Globus pallidus (tissue), 1 donor: ENCODE measurements at places on chromosomes 12 and 14.

GRCh38 chr12:52907092-52907810, 2.4 kb upstream of the KRT8 start:
- DNase-seq: no peak

DNA sequence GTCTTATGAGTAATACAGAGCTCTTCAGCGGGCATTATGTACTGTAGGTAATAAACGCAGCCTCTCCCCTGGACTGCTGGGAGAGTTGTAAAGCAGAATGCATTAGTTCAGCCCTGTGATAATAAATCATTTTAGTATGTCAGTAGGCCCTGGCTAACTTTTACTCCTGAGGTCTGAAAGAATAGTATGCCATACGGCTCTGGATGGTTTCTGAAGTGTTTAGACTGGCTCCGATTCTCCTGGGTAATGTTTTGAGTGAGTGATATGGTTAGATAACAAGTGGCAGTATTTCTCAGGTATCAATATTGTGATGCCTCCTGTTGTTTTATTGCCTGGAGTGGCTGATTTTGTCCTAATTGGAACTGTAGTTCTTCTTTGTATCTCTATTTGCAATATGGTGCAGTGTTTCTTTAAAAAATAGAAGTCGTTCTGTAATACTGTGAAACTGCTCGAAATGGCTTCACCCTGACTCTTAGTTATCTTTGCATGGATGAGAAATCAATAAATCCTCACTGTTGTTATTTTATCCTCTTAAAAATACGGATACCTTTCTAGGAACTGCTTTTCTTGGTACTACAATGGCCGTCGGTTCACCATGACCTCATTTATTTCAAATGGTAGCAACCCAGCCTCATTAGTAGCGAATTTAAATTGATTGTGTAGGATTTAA, 100.2 kb downstream of the PDZRN4 start:
- no peak for DNase-seq

DNA sequence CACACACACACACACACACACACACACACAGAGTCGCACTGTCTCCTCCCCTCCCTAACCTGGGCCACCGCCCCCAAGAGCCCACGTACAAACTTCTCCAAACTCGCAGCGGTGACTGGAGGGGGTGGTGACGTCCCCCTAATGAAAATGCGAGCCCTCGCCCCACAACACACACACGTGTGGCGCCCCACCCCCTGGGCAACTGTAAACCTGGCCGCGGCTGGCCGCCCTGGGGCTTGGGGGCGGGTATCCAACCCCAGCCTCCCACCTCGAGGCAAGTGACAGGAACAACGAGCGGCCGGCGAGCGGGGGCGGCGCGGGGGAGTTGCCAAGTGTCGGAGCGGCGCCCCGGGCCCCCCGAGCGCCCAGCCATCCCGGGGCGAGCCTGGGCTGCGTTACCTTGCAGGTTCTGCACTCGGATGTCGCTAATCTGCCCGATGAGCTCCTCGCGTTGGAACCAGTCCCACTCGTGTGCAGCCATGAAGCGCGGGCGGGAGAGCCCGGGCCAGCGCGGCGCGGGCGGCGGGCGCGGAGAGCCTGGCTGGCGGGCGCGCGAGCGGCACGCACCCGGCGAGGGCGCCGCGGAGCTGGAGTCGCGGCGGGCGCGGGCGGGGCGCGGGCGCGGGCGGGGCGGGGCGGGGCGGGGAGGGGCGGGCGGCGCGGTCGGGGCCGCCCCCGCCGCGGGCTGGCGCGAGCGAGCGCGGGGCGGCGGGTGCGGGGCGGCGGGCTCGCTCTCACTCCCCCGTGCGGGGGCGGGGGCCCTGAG, at the start of gene CLMN:
TSS of gene CLMN (minus strand) at position 597 of the 766 bp plus-strand sequence. CDS start at position 481, 116 bp downstream.
- no peak for DNase-seq

DNA sequence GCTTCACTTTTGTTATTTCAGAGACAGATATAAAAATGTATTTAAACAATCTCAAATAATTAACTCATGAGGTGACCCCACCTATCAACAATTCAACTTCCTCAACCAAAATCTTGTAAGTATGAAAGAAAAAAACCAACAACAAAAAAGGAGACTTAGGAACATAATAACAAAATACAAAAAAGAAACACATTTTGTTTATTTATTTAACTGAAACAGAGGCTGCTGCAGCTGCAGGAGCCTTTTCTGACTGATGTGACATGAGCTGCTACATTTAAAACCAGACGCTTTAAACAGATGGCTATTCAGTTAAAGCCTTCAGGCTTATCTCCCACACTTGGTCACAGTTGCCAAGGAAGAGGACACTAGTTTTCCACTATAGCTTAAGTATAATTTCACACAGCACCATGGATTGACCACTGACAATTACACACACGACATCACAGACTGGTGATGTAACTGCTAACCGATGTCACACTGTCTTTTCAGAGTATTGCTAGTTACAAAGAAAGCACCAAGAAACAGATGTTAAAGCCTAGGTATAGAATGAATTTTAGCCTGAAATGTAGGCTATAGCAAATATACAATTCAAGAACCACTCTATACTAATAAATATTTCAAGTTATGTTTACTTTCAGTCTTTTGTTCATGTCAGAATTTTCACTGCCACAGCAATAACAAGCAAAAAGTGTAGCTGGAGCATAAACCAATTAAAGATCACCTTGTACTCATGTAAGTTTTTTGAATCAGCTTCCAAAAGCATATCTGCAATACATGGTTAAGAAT, 113.0 kb downstream of the MED13L start:
- DNase-seq: no peak

DNA sequence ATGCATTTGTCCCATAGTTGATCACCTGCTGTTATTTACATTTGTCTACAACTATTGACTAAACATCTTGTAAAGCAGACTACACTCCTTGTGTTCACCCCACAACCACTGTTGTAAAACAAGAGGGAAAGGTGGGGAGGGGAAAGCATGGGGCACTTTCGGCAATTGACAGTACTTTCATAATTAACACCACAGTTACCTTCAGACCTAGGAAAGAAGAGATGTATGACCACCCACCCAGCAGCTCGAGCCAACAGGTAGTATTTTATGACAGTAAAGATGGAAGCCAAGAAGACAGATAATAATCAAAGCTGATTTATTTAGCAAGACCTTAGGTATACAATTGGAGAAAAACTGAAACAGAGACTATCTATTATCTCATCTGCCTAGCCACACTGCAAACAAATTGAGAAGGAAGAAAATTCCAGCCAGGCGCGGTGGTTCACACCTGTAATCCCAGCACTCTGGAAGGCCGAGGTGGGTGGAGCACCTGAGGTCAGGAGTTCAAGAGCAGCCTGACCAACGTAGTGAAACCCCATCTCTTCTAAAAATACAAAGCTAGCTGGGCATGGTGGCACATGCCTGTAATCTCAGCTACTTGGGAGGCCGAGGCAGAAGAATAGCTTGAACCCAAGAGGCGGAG, 11.2 kb downstream of the HECTD4 start:
- no peak for DNase-seq

DNA sequence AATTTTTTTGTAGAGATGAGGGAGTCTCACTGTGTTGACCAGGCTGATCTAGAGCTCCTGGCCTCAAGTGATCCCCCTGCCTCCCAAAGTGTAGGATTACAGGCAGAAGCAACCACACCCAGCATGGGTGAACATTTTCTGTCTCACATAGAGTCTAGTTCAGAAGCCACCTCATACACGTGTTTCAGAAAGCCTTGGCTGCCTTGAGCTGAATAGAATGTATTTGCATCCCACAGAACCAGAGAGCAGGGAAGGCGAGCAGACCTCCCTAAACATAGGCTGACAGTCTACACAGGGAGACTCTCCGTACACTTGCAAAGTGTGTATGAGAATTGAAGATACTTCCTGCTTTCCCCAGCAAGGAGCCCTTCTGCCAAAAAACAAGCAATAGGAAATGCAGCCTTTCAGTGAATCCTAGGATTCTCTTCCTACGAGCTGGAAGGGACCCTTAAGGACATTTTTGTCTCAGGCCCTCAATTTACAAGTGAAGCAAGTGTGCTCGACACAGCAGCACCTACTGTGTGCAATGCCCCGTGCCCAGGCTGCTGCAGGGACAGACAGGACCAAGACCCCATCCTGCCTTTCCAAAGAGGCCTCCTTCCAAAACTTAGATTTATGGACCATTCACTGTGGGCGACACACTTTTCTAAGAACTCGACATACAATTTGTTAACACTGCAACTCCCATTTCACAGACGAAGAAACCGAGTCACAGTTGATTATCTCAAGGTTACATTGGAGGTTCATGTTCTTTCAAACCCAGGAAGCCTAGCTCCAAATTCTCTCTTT, 11.2 kb downstream of the NUAK1 start:
- no peak for DNase-seq

DNA sequence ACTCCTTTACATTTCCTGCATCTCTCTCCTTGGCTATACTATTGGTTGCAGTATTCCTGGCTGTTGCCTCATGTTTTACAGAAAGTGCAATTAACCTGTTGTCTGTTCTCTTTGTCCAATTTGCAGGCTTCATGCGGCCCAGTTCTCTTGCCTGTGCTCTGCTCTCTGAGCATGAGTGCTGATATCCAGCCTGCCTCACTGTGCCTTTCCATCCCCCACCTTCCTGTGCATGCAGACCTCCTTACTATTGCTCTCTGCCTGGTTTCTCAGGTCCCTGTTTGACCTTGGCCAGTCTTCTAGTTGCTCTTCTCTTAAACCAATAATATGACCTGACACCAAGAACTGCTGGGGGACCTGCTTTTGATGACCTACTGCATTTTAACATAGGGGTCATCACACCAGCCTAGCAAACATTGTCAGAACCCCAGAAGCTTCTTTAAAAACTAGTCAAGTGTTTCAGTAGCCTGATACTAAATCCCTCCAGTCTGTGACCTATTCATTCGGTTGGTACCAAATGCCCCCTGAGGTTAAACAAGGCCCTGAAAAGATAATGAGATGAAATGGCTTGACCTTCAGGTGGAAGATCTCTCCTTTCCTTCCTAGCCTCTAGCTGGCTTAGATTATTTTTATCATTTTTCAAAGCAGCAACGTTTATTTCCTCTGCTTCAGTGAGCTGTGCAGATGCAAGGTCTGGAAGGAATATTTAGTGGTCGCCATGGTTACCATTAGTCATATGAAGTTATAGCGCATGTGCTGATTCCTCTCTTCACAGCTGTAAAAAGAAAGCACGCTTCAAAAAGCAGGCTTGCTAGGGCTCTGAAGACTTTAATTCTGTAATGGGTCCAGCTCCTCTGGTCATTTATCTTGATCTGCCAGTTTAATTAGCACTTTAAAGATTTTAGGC, 216.5 kb downstream of the PHLDA1 start:
- DNase-seq: no peak

- DNase-seq: no peak
Measured at GRCh38 chr12:109310247-109311125, 1.4 kb upstream of the FOXN4 start.

- DNase-seq: peak; percentile 77
Measured at GRCh38 chr12:99810718-99811593, 163.4 kb downstream of the GARIN6 start.

DNA sequence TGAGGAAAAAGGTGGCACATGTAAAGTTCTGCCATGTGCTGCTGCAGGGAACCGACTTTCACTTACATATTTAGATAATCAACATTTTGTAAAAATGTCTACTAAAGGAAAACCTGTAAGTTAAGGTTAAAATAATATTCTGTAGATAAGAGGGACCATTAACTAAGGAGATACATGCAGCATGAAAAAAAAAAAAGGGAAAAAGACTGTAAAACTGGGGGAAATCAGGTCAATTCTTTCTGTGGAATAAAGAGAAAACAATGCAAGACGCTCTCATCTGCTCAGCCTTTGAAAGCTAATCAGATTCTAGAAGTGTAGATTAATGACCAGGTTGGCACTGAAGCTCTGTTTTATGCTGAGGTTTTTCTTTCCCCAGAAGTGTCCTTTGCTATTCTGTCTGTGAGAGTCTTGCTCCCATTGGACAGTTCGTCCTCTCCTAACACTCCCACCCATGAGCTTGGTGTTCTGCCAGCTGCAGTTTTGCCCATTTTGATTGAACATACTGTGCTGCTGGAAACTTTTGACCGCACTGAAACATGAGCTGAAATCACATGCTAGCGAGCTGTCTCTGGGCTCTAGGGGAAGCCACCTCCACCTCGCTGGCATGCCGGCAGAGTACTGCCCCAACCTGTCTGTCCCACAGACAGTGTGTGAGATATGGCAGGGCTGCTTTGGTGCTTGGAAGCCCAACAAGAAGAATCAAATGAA, 39.7 kb downstream of the PPTC7 start:
- peak; percentile 31 for DNase-seq

GRCh38 chr12:42638011-42638410, 48.5 kb upstream of the PRICKLE1 start:
- DNase-seq: no peak

GRCh38 chr14:60862283-60862682, 118.6 kb downstream of the TRMT5 start:
- no peak for DNase-seq

DNA sequence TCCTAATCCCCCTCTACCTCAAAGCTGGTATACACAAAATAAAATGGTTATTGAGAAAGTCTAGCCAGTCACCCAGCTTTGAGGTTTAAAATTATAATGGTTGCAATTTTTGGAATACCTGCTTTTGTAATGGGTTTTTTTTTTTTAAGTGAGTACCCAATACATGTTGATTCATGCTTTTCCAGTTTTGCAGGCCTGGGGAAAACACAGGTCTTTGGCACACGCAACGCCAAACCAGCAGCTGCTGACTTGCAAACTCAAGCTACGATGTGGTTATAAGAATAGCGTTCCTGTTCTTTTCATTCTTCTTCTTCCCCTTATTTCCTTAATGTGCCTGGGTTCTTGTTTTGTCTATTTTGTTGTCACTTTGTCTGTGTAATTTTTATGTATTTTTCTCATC, 233.0 kb downstream of the EGLN3 start:
- no peak for DNase-seq

DNA sequence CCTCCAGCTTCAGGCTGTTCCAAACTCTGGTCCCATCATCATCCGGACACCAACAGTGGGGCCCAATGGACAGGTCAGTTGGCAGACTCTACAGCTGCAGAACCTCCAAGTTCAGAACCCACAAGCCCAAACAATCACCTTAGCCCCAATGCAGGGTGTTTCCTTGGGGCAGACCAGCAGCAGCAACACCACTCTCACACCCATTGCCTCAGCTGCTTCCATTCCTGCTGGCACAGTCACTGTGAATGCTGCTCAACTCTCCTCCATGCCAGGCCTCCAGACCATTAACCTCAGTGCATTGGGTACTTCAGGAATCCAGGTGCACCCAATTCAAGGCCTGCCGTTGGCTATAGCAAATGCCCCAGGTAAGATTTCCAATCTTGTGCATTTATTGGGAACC, 3.3 kb downstream of the SP1 start:
- DNase-seq: no peak
